ENCODE measurements at places on chromosomes 11 and 22. TPM values are rescaled to one million over a fixed set of nuclear protein-coding genes. Genes with fewer than 3 reads are reported as not detected.

DNA sequence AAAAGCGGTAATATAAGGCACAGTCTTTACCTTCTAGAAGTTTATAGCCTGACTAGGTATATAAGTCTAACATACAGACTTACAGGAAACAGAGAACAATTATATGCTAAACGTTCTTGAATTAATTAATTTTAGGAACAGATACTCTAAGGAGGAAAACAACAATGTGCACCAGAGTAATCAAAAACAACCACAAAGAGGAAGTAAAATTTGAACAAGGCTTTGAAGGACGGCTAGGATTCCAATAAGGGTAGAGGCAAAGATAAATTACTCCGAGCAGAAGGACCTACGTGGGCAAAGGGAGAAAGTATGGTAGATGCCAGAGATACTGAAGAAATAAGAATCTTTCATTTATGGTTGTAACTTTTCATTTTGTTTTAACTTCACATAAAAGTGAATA lies 54.4 kb downstream of the ENTHD1 start:
- DNase-seq: no peak

DNA sequence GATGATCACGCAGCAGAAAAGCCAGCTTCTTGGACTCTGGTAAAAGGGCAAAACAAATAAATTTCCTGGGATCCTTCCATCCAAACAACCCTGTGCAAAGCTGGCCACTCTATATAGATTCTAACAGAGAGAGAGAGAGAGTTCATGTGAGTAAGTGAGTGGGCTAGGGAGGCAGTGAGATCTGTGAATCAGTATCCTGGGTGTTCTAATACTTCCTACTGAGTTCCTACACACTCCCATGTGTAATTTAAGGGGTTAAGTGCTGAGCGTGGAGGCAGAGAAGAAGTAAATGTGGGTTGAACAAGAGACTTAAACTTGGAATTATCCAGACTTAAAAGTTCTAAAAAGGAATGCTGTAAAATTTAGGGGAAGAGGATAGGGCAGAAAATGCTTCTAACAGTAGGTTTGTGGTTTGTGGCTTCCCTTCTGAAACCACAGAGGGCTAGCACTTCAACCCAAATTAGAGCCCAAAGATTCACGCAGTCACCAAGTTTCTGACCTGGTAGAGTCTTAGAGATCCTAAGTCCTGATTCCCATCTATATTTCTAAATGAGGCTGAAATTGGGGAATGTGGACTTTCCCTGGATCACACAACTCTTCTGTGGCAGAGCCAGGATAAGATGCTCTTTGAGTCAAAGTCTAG lies 413.9 kb downstream of the TENM4 start:
- DNase-seq: no peak

Gene H19
- total RNA-seq: 10.7 TPM

Gene PIWIL4
- not detected for total RNA-seq

Gene CCDC86
- 84.3 TPM for total RNA-seq

Measured in H9 (cell line).